Activated CD4-positive, alpha-beta T cell treated with anti-CD3 and anti-CD28 coated beads for 36 hours (primary cell): ENCODE measurements at places on chromosomes 3 and 15. TPM values are rescaled to one million over a fixed set of nuclear protein-coding genes. Genes with fewer than 3 reads are reported as not detected.

REC114 gene
- not detected for total RNA-seq

- no peak within 1 kb of the TSS for H3K27ac ChIP-seq
- no peak within 1 kb of the TSS for H3K4me3 ChIP-seq
- no peaks in the 10 kb centered on the region for H3K36me3 ChIP-seq
Measured at GRCh38 chr15:82647045-82647834, at the start of gene CPEB1. TSS of gene CPEB1 (minus strand) at chr15:82647363. CDS start at chr15:82628459, 18,904 bp downstream.

KCNAB1 gene
- total RNA-seq: not detected

- no peak overlapping the region for H3K4me3 ChIP-seq
- H3K4me1 ChIP-seq: no peaks in the 10 kb centered on the region
- no peak overlapping the region for H3K27ac ChIP-seq
- H3K36me3 ChIP-seq: no peaks in the 10 kb centered on the region
- no peak for DNase-seq
Measured at GRCh38 chr3:139307072-139307491, 36.7 kb upstream of the MRPS22 start.

DNA sequence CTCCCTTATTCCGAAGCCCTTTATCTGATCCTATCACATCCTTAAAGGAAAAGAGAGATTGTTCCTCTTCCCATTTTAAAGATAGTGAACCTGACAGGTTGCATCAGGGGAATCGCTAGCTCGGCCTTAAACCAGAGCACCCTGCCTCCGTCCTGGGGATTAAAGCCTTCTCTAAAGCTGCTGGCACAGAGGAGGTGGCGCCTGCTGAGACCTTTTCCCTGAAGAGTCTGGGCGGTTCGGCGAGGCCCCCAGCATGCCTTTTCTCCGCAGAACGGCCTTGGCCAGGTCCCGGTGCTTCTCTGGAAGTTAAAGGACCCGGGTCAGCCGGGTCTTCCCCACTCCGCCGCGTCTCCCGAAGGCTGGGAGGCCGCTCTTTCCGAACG is 593 bp downstream of the FAM219B start:
- peaks cover 32% of the 10 kb centered on the region for H3K36me3 ChIP-seq
- DNase-seq: peak; percentile 60
- H3K4me1 ChIP-seq: peaks cover 40% of the 10 kb centered on the region
- no peaks in the 10 kb centered on the region for H3K27me3 ChIP-seq

DNA sequence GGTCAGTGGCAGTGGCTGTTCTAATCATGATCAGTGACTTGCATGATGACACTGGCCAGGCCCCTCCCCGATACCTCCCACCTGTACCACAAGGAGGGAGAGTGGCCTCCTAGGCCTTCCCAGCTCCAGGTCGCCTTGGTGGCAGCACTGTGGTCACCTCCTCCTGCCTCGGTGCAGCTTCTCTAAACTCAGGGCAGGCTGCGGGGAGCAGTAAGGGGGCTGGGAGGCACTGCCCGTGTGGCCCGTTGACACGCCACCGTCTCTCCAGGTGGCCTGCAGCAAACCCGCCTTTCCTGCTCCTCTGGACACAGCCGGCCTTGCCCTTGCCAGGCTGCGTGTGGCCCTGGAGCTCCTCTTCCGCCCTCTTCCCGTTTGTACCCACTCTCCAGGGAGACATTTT is 184.1 kb downstream of the XXYLT1 start:
- H3K27me3 ChIP-seq: no peaks in the 10 kb centered on the region
- H3K27ac ChIP-seq: no peak overlapping the region
- DNase-seq: no peak
- peaks cover 4% of the 10 kb centered on the region for H3K4me1 ChIP-seq
- H3K4me3 ChIP-seq: no peak overlapping the region

GRCh38 chr15:52661909-52662308 is 17.3 kb downstream of the ATOSA start:
- H3K4me1 ChIP-seq: peaks cover 26% of the 10 kb centered on the region
- H3K27ac ChIP-seq: no peak overlapping the region
- H3K27me3 ChIP-seq: no peaks in the 10 kb centered on the region
- peaks cover 34% of the 10 kb centered on the region for H3K36me3 ChIP-seq
- DNase-seq: no peak

DNA sequence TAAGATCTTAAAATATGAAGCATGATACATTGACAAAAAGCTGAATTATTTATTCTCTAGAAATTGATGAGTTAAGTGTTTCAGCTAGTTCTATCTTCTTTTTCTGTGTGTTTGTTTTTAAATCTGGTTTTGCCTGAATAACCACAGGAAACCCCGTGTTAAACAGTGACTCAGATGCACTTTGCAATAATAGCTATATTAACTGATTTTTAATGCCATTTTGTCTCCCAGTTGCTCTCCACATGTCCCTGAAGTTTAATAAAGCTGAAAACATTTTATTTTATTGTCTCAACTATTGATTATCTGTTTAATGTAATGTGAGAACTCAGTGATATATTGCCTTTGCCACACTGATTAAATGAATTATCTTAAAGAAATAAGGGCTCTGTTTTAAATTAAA is 42.8 kb upstream of the ROBO1 start:
- H3K4me1 ChIP-seq: no peaks in the 10 kb centered on the region
- DNase-seq: no peak
- H3K27ac ChIP-seq: no peak overlapping the region
- H3K27me3 ChIP-seq: no peaks in the 10 kb centered on the region
- no peak overlapping the region for H3K4me3 ChIP-seq
- no peaks in the 10 kb centered on the region for H3K36me3 ChIP-seq

GRCh38 chr3:118863731-118864322 is 170.8 kb downstream of the IGSF11 start:
- peaks cover 14% of the 10 kb centered on the region for H3K27me3 ChIP-seq
- H3K36me3 ChIP-seq: no peaks in the 10 kb centered on the region
- no peak overlapping the region for H3K27ac ChIP-seq
- peak; percentile 37 for DNase-seq
- H3K4me1 ChIP-seq: no peaks in the 10 kb centered on the region
